ENCODE measurements at places on chromosomes 4 and X.

- no peak overlapping the region for H3K4me3 ChIP-seq
- H3K36me3 ChIP-seq, result no peaks in the 10 kb centered on the region
- no peaks in the 10 kb centered on the region for H3K27me3 ChIP-seq
- H3K4me1 ChIP-seq, result peaks cover 4% of the 10 kb centered on the region
- DNase-seq, result no peak
Measured at GRCh38 chrX:19883878-19884277, 3.5 kb downstream of the SH3KBP1 start.

DNA sequence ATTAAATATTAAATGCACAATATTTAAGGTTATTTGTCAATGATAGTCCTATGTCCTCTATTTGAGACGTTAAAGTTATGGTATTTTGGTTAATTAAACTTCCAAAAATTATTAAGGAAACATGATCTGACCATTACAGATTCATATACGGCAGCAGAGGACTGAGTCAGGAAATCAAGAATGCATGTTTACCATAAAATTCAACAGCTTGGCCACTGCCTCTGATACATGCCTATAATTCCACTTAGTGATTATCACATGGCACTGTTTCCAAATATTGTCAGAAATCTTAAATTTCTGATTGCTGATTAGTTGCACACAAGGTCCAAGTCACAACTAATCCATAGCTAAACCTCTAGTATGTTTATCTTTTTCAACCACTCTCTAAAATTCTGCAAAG lies 232.2 kb upstream of the UGT8 start:
- H3K4me1 ChIP-seq, result no peaks in the 10 kb centered on the region
- no peaks in the 10 kb centered on the region for H3K27me3 ChIP-seq
- no peak for DNase-seq
- H3K27ac ChIP-seq, result no peak overlapping the region
- H3K4me3 ChIP-seq, result no peak overlapping the region

DNA sequence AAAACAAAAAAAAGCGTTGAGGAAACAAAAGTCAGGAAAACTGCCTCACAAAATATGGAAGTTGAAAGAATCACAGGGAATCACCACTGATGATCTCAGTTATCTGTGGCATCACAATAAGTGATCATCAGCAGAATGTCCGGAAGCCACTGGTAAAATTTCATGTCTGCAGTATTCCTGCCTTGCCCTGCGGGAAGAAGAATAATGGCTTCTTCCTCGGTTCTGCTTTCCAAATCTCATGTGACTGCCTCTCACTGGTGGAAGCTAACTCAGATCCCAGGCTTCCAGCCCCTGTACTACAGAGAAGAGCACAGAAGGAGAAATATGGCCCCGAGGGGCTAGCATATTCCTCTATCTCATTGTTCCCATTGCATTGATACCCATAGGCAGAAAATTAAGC lies 12.7 kb upstream of the ZNF330 start:
- no peak overlapping the region for H3K27ac ChIP-seq
- no peaks in the 10 kb centered on the region for H3K27me3 ChIP-seq
- no peak for DNase-seq
- no peaks in the 10 kb centered on the region for H3K4me1 ChIP-seq

DNA sequence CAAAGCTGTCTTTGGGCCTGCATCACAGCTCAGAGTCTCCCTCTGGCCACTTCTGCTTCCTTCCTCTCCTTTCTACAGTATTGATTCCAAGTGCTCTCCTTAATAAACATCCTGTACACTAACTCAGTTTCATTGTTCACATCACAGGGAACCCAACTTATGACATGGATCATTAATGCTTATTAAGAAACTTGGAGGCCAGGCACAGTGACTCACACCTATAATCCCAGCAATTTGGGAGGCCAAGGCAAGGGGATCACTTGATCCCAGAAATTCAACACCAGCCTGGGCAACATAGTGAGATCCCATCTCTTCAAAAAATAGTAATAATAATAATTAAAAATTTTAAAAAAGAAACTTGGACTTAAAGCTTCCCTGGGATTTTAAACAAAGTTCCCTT lies 89.2 kb upstream of the EFHC2 start:
- no peaks in the 10 kb centered on the region for H3K4me1 ChIP-seq
- H3K4me3 ChIP-seq, result no peak overlapping the region
- H3K27ac ChIP-seq, result no peak overlapping the region
- no peak for DNase-seq
- H3K27me3 ChIP-seq, result no peaks in the 10 kb centered on the region
- no peaks in the 10 kb centered on the region for H3K36me3 ChIP-seq

DNA sequence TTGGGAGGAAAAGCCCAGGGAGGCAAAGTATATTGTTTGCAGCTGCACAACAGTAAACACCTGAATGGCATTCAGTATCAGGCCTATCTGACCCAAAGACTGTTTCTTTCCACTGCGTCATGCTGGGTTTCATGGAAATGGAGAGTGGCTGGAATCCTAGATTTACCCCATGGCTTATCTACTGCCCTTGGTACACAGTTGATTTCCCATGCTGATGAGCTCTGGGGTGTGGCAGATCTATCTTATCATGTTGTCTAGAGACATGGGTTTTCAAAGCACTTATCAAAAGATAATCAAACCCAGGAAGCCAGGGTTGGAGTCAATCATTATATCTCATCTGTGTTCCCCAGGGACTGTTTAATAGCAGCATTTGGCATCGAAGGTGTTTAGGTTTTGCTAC lies 72.1 kb downstream of the CLNK start:
- no peaks in the 10 kb centered on the region for H3K27me3 ChIP-seq
- H3K36me3 ChIP-seq, result no peaks in the 10 kb centered on the region
- H3K4me1 ChIP-seq, result no peaks in the 10 kb centered on the region
- DNase-seq, result no peak
- H3K27ac ChIP-seq, result no peak overlapping the region

GRCh38 chr4:90128961-90129495 lies 1.8 kb downstream of the CCSER1 start:
- DNase-seq, result no peak
- H3K27me3 ChIP-seq, result no peaks in the 10 kb centered on the region
- H3K4me1 ChIP-seq, result no peaks in the 10 kb centered on the region
- H3K4me3 ChIP-seq, result peak overlapping the region; percentile 75

DNA sequence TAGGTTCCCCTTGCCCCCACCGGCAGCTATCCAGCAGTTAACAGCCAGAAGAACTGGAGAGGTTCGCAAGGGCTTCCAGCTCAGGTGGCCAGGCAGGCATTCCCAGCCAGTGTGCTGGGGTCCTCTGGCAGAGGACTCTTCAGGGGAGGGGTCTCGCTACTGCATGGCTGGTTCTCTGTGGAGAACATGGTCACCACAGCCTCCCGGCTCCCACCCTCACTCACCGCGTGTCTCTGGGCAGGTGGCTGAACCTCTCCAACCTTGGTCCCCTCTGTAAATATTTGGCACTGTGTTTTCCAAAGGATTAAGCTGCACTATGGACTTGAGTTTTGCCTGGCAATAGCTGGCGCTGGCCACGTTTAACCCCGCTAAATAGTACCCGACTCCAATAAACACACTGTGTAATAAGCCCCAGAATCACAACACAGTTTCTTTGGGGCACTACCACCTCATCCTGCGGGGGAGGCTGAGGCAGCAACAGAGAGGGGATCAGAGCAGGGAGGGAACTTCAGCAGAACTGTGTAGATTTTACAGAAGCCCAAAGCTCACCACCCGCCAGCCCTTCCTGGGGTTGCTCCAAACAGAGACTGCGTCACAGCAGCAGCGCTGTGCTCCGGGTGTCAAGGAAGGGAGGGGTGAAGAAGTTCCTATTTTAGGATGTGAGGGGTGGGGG lies 15.2 kb downstream of the BCOR start:
- H3K36me3 ChIP-seq, result no peaks in the 10 kb centered on the region
- H3K27me3 ChIP-seq, result no peaks in the 10 kb centered on the region
- no peaks in the 10 kb centered on the region for H3K4me1 ChIP-seq
- no peak overlapping the region for H3K27ac ChIP-seq

DNA sequence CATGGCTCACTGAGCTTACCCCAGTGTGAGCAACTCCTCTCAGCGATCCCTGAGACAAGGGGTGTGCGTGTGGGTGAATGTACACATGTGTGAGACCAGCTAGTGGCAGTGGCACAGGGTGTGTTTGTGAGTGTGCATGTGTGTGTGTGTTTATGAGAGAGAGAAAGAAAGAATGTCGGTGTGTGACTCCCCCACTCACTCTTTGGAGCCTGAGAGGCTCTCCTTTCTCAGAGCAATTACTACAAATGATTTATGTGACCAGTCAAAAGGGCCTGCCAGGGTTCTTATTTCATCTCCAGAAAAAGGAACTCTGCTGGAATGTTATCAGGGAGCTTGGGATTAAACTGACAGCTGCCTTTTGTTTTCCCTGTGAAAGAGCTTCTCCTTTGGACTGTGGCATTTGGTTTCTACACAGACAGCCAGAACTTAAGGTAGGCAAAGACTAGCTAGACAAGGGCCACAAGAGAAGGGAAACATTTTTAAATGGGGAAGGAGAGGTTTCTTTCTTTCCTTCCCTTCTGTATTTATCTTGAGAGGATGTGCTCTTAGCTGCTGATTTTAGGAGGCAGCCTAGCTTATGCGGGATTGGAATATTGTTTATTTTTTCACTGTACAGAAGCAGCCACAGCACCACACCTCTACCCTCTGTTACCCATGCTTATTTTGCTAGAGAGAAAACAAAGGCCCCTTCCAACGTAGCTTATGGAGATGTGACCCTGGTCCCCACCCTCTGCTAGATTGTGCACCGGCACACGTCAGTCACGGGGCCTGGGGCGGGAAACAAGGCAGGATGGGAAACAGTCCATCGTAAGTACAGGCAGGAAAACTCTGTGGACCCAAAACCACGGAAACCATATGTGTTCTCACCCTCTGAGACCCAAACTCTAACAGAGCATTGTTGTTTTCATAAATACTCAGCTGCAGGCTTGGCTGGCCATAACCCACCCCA lies 143.5 kb downstream of the MGST2 start:
- H3K27me3 ChIP-seq, result no peaks in the 10 kb centered on the region
- peak; percentile 61 for DNase-seq
- H3K27ac ChIP-seq, result peak overlapping the region; percentile 87
- H3K36me3 ChIP-seq, result no peaks in the 10 kb centered on the region
- peaks cover 5% of the 10 kb centered on the region for H3K4me1 ChIP-seq

GRCh38 chr4:37970702-37971101 lies 10.5 kb downstream of the PTTG2 start:
- H3K4me1 ChIP-seq, result no peaks in the 10 kb centered on the region
- no peaks in the 10 kb centered on the region for H3K36me3 ChIP-seq
- H3K27me3 ChIP-seq, result no peaks in the 10 kb centered on the region
- peak overlapping the region; percentile 53 for H3K27ac ChIP-seq
- DNase-seq, result peak; percentile 59
- no peak overlapping the region for H3K4me3 ChIP-seq

GRCh38 chr4:3786196-3786869 lies 20.1 kb downstream of the ADRA2C start:
- H3K4me1 ChIP-seq, result no peaks in the 10 kb centered on the region
- no peak overlapping the region for H3K4me3 ChIP-seq
- no peak for DNase-seq
- H3K27ac ChIP-seq, result no peak overlapping the region

GRCh38 chrX:130304587-130305368 lies 34.9 kb upstream of the SLC25A14 start:
- H3K4me1 ChIP-seq, result no peaks in the 10 kb centered on the region
- H3K27me3 ChIP-seq, result no peaks in the 10 kb centered on the region
- no peak overlapping the region for H3K4me3 ChIP-seq

GRCh38 chrX:133697656-133698055 lies 282.4 kb upstream of the GPC4 start:
- H3K4me1 ChIP-seq, result no peaks in the 10 kb centered on the region
- no peak for DNase-seq
- no peaks in the 10 kb centered on the region for H3K36me3 ChIP-seq
- no peak overlapping the region for H3K4me3 ChIP-seq
- H3K27ac ChIP-seq, result no peak overlapping the region

DNA sequence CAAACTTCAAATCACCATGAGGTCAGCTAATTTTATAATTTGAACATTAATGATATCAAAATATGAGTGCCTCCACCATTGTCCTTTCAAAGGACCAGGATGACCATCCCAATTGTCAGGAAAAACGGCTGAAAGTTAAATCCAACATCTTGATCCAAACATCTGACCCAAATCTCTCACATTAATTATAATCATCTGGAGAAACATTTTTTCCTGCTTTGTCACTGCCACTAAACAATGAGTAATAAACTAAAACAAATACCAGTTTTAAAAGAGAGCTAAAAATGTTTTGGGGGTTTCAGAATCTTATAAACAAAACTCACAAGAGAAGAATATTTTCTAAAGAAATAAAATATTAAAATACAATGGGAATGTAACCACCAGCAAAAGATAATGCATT lies 45.7 kb upstream of the NDST4 start:
- no peaks in the 10 kb centered on the region for H3K4me1 ChIP-seq
- no peak overlapping the region for H3K27ac ChIP-seq
- H3K36me3 ChIP-seq, result no peaks in the 10 kb centered on the region
- no peak for DNase-seq

GRCh38 chr4:25878676-25879075 lies 15.9 kb upstream of the SEL1L3 start:
- DNase-seq, result no peak
- no peak overlapping the region for H3K4me3 ChIP-seq
- no peak overlapping the region for H3K27ac ChIP-seq
- H3K4me1 ChIP-seq, result no peaks in the 10 kb centered on the region
- no peaks in the 10 kb centered on the region for H3K27me3 ChIP-seq

GRCh38 chrX:70852294-70852693 lies 56.2 kb downstream of the TEX11 start:
- H3K4me1 ChIP-seq, result no peaks in the 10 kb centered on the region
- no peaks in the 10 kb centered on the region for H3K36me3 ChIP-seq
- no peak overlapping the region for H3K27ac ChIP-seq
- no peak for DNase-seq
- H3K27me3 ChIP-seq, result peaks cover 7% of the 10 kb centered on the region

- H3K4me3 ChIP-seq, result no peak overlapping the region
- H3K36me3 ChIP-seq, result no peaks in the 10 kb centered on the region
- H3K27ac ChIP-seq, result no peak overlapping the region
- H3K4me1 ChIP-seq, result no peaks in the 10 kb centered on the region
Measured at GRCh38 chr4:130077275-130077674, 981.3 kb downstream of the C4orf33 start.

DNA sequence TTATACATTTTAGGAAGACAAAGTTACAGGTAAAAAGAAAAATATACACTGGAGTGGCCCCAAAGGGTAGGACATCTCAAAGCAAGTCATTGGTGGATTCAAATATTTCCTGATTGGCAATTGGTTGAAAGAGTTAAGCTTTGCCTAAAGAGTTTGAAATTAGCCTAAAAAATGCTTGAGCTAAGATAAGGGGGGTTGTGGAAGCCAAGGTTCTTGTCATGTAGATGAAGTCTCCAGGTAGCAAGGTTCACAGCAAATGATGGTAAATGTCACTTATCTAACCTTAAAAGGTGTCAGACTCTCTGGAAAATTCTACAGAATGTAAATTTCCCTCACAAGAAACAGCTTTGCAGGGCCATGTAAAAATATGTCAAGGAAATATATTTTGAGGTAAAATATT lies 596.7 kb downstream of the FAT4 start:
- H3K36me3 ChIP-seq, result no peaks in the 10 kb centered on the region
- H3K27ac ChIP-seq, result no peak overlapping the region
- no peaks in the 10 kb centered on the region for H3K4me1 ChIP-seq
- H3K4me3 ChIP-seq, result no peak overlapping the region
- DNase-seq, result no peak
